Activated CD4-positive, alpha-beta T cell treated with anti-CD3 and anti-CD28 coated beads for 48 hours (primary cell): ENCODE measurements at places on chromosomes 5 and 9.

GRCh38 chr9:88224938-88225337 lies 86.7 kb upstream of the SPATA31C2 start:
- no peak for DNase-seq

DNA sequence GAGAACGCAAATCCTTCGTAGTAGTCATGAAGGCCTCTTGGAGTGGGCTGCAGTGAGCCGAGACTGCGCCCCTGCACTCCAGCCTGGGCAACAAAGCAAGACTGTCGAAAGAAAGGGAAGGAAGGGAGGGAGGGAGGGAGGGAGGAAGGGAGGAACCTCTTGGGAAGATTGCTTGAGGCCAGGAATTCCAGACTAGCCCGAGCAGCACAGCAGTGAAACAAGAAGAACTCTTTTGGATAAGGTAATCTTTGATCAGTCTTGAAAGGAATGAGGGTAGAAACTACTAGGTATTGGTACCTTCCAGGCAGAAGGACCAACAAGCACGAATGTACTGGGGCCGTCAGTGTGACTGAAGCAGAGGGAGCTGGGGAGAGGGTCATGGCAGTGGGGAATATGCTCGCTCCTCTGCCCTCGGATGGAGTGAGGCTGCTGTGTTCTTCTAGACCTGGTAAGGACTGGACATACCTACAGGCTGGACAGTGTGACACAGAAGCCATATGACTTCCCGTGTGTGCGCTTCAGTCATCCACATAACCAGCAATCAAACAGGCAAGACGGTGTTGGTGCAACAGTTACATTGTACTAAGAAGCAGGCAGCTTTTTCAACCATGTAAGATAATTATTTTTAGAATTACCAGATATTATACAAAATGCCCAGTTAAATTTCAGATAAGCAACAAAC lies 45.2 kb downstream of the P4HA2 start:
- DNase-seq = no peak

- DNase-seq = no peak
Observed at GRCh38 chr5:1266791-1267190, 28.1 kb downstream of the TERT start.

DNA sequence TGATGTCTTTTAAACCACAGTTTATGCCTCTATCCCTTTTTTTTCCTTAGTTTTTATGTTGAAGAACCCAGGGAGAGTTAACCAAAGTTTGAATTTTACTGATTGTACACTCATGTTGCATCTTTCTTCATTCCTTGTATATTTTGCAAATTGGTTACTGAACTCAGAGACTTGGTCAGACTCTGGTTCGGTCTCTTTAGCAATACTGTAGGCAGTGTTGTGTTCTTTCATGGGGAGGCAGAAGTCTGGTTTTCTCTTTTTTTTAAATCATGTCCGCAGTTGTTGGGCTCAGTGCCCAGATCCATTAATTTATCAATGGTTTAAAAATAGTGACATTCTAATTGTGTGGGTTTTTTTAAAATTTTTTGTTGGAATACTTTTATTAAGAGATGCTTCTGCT lies 23.4 kb downstream of the UBE2R2 start:
- no peak for DNase-seq

DNA sequence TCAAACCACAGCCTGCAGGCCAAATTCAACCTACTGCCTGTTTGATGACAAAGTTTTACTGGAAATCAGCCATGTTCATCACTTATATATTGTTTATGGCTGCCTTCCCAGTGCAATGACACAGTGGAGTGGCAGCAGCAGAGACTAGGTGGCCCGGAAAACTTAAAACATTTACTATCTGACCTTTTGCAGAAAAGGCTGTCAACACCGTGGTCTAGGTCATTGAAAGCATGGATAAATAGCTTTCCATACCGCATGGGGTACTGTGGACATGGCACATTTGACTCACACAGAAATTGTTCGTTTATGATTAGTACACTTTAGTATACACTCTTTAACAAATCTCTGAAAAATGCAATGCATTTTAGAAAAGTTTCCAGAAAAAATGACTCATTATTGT lies 298.3 kb upstream of the EFNA5 start:
- no peak for DNase-seq

DNA sequence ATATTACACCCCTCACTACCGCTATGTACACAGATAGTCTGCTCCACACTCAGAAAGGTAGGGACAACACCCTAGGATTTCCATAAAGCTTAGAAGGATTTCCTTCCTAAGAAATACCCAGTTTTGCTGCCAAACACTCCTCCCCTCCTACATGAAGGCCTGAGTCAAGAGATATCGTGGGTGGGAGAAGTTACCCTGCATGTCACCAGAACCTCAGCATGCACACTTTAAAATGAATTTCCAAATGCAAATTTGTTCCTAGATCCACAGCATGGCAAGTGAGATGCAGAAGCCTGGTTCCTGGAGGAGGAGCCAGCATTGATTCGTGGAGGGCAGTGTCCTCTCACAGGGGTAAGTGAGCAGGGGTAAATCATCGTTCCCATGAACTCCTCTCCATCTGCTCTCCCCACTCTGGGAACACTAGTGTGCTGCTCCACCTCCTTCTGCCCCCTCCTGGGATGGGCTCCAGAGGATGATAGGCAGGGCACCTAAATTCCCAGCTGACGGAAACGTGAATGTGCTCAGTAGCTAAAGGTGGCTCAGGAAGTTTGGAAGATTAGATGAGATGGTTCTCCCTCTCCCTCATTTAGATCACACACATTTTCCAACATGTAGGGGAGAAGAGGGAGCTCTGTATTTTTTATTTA lies 76.7 kb downstream of the PDE4D start:
- no peak for DNase-seq

DNA sequence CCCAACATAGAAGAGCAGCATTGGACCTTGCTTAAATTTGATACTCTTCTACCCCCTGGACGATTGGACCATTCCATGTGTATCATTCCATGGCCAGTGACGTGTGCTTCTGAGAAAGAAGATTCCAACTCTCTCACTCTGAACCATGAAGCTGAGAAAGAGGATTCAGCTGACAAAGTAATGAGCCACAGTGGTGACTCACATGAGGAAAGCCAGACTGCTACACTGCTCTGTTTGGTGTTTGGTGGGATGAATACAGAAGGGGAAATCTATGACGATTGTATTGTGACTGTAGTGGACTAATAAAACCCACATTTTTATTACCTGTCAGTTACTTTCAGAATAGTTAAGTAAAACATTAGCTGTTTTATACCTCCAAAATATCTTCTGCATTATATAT lies 7.5 kb downstream of the HSPA5 start:
- DNase-seq = no peak

GRCh38 chr5:176365351-176366231 lies at the start of gene ARL10:
TSS of gene ARL10 (plus strand) at chr5:176365487. CDS start at chr5:176365564, 77 bp downstream.
- DNase-seq = peak; percentile 73

- DNase-seq = no peak
Observed at GRCh38 chr9:36935332-36935731, 98.7 kb downstream of the PAX5 start.

DNA sequence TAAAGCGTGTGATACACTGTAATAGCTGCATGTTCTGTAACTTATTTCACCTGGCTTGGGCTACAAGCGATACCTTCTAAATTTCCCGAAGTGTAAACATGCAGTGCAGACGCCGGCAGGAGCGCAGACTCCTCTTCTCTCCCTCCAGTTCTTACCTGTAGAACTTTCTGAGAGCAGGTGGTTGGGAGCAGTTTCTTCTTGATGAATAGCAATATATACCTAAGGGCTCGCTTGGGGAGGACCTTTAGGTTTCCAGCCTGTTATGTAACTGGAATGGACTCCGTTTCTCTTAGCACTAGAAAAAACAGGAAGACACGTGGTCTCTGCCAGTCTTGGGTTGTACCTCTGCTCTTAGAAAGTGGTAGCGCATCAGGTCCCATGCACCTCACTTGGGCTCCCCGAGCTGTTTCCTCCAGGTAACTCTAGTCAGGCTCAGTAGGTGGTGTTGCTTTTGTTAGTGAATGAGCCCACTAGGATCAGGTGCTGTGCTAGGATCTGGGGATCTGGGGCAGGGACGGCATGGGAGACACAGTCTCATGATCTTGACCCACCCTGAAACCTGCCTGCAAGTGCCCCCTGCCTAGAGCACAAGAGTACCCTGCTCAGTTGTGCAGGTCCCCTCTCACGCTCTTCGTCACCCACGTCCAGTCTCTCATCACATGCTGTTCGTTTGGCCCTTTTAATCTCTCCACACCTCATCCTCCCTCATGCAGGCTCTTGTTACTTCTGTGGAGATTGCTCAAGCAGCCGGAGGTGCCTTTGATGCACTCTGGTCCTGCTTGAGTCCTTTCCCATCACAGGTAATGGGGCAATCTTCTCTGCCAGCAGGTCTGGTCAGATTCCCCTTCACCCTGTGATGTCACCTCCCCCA lies 2.8 kb downstream of the TENT4A start:
- DNase-seq = no peak

DNA sequence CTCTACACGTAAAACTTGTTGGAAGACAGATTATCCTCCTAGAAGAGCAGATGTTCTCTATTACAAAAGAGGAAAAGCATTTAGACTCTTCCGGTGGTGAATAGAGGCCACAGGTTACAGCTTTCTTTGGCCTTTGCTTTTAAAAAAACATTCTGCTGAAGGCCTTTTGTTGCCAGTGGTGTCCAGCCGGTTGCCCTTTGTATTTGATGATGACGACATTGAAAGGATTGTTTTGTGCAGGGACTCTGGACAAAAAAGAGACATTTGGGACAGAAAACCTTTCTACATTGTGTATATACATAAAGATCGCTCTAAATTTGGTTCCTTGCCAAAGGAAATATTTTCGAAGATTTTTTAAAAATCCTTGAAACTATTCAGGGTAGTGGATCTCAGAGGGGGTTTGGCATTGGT lies 180.3 kb downstream of the C9orf152 start:
- no peak for DNase-seq

- no peak for DNase-seq
Observed at GRCh38 chr5:111454198-111454622, 58.1 kb downstream of the STARD4 start.

GRCh38 chr5:72815580-72816283 lies 729 bp upstream of the TNPO1 start:
- no peak for DNase-seq

GRCh38 chr5:172624996-172625964 lies 15.8 kb upstream of the NEURL1B start:
- DNase-seq = no peak

- no peak for DNase-seq
Observed at GRCh38 chr5:65157906-65158603, 323.7 kb downstream of the ADAMTS6 start.

DNA sequence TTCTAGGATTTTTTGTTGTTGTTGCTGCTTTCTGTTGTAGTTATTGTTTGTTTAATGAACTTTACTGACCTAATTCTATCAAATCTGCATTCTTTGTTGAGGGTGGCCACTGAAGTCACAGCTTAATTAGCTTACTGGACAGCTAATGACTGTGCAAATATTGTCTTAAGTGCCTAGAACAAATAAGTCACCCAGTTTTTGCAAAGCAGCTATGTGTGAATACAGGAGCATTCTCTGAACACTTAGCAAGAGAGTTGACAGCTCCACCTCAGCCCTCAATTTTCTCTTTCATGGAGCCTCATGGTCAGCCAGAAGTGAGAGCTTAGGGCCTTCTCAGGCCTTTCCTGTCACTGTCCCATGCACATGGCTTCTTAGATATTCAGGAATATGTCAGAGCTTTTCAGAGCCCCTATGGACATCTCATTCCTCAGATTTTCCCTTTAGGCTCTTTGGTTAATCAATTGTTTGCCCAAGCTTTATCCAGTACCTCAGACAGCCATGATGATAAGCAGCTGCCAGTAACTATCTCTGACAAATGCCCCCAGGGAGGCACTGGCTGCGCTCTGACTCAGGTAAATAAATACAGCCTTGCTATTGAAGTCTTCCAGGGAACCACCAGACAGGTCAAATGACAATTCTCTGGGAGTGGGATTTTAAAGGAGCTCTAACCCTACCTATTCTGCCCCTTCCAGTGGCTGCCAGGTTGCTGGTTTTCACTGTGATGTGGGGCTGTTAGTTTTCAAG lies 241.4 kb upstream of the IL12B start:
- no peak for DNase-seq

GRCh38 chr5:142915813-142916424 lies 145.7 kb downstream of the ARHGAP26 start:
- DNase-seq = peak; percentile 31

DNA sequence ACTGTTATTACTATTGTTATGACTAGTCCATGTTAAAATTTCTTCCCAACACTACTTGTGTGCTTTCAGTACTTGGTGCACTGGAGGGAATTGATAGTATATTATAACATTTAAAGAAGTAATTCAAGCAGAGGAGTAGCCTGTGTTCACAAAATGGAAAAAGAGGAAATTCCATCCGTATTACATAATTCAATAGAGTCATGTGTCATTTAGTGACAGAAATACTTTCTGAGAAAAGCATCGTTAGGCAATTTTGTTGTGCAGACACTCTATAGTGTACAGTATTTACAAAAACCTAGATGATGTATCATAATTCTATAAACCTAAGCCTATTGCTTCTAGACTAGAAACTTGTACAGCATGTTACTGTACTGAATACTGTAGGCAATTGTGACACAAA lies 78.3 kb upstream of the PCSK5 start:
- DNase-seq = no peak

GRCh38 chr9:125839317-125839716 lies 92.1 kb downstream of the PBX3 start:
- DNase-seq = no peak

DNA sequence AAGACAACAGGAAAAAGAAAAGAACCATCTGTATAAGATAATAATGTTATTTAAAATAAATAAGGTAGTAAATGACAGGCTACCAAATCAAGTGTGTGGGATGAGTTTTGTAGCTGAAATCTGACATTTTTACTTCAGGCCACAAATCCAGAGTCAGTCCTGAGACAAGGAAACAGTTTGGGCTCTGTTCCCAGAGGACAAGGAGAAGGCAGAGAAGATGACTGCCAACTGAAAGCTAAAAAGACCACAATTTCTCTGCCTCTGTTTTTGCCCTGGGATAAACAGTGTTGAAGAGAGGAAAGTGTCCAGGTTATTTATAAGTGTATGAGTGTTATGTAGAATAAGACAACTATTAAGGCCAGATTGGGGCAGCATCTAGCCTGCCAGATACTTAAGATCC lies 180.5 kb downstream of the NFIB start:
- no peak for DNase-seq

- no peak for DNase-seq
Observed at GRCh38 chr5:38518341-38518740, 38.1 kb downstream of the LIFR start.

DNA sequence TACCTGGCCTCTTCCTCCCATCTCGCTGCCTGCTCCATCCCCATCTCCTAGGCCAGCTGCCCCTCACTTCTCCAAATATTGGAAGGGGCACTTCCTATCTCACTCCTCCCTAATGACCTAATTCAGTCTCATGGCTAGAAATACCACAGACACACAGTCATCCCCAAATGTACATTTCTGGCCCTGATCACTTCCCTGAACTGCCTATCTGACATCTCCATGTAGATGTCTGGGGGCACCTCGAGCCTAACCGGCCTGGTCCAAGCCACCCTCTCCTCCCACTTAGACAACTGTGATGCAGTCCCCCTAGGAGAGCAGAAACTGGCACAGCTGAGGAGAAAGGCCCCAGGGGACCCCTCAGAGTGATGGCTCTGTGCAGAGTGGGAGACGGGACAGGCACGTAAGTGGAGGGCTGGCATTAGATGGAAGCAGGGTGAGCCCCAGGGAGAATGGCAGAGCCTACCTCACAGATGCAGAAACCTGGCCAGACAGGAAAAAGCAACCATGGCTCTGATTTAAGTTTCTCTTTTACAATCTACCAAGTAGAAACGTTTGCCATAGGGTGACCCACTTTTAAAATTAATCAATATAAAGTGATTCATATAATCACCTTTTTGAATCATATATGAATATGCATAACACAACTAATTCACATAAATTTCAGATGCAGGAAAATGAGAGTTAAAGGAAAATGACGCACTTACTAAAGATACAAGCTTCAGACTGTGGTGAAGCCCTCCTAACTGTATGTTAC lies 22.1 kb downstream of the CAMSAP1 start:
- DNase-seq = no peak
